H7 (cell line): ENCODE measurements at places on chromosomes 13 and 19. TPM values are rescaled to one million over a fixed set of nuclear protein-coding genes. Genes with fewer than 3 reads are reported as not detected.

DNA sequence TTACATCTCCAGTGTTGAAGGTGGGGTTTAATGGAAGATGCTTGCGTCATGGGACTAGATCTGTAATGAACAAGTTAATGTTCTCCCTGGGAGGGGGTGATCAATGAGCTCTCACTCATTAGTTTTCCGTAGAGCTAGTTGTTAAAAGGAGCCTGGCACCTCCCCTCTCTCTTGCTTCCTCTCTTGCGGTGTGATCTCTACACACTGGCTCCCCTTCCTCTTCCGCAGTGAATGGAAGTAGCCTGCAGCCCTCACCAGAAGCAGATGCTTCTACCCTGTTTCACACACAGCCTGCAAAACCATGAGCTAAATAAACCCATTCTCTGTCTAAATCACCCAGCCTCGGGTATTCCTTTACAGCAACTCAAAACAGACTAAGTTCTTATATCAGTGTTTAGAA lies 318.8 kb downstream of the SLITRK1 start:
- no peak for DNase-seq

- DNase-seq, result peak; percentile 90
These were observed 19.0 kb downstream of the EPS8L1 start for GRCh38 chr19:55094456-55095259.

Gene TNFSF11
- total RNA-seq, result 0.90 and 2.6 TPM in 2 replicates

Gene PLIN4
- total RNA-seq, result 0.07 and 0.10 TPM in 2 replicates
